ENCODE measurements at places on chromosomes 12 and 14.

- DNase-seq = no peak
Measured at GRCh38 chr12:71626098-71626497, 37.5 kb downstream of the ZFC3H1 start.

- no peak for DNase-seq
Measured at GRCh38 chr12:71504476-71504875, 64.9 kb downstream of the LGR5 start.

GRCh38 chr12:92779902-92780301, 77.1 kb downstream of the PLEKHG7 start:
- DNase-seq = no peak

GRCh38 chr12:17778242-17778641, 311.8 kb downstream of the RERGL start:
- DNase-seq = no peak

GRCh38 chr12:24591715-24592440, 357.0 kb downstream of the BCAT1 start:
- no peak for DNase-seq

- DNase-seq = no peak
Measured at GRCh38 chr14:36647417-36647823, 14.2 kb upstream of the PAX9 start.

DNA sequence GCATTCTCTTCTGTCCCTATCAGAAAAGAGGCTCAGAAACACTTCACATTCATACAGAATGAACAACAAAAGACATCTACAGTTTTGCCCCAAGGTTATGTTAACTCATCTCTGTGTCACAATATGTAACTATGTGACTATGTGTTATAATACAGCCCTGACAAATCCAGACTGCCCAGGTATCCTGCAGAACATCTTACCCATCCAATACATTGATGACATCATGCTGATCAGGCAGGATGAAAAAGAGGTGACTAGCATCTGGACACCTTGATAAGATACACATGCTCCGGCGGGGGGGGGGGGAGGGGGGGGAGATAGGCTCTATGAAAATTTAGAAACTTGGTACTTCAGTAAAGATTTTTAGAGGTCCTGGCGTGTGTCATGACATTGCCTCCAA, 8.3 kb upstream of the GNS start:
- DNase-seq = no peak

DNA sequence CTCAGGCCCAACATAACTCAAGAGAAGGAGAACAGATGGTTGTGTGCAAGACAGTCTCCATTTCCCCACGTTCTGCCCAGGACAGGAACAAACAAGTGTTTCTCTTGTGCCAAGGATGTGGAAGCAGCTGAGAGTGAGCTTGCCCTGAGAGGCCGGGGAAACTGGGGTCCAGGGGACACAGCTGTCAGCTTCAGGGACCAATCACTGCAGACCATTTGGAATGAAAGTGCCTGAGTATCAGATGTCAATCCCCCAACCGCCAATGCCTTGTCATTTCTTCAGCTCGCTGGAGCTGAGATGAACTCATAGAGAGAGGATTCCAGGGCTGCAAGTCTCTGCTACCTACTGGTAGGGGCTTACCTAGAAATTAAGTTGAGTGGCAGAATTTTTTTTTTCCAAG, 71.9 kb upstream of the METAP2 start:
- no peak for DNase-seq

DNA sequence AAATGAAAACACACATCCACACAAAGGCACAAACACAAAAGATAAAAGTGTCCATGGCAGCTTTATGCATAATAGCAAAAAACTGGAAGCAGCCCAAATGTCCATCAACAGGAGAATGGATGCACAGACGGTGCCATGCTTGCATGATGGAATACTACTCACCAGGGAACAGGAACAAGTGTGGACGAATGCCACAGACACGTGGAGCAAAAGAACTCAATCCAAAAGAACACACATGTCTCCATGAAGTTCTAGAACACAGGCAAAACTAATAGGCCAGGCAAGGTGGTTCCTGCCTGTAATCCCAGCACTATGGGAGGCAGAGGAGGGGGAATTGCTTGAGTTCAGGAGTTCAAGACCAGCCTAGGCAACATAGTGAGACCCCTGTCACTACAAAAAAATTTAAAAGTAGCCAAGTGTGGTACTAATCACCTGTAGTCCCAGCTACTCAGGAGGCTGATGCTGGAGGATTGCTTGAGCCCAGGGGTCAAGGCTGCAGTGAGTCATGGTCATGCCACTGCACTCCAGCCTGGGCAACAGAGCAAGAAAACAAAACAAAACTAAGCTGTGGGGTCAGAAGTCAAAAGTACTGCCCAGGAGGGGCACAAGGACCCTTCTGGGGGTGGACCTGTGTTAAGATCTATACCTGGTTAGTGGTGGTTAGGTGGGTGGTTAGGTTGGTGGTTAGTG, 7.3 kb upstream of the TMEM119 start:
- no peak for DNase-seq

DNA sequence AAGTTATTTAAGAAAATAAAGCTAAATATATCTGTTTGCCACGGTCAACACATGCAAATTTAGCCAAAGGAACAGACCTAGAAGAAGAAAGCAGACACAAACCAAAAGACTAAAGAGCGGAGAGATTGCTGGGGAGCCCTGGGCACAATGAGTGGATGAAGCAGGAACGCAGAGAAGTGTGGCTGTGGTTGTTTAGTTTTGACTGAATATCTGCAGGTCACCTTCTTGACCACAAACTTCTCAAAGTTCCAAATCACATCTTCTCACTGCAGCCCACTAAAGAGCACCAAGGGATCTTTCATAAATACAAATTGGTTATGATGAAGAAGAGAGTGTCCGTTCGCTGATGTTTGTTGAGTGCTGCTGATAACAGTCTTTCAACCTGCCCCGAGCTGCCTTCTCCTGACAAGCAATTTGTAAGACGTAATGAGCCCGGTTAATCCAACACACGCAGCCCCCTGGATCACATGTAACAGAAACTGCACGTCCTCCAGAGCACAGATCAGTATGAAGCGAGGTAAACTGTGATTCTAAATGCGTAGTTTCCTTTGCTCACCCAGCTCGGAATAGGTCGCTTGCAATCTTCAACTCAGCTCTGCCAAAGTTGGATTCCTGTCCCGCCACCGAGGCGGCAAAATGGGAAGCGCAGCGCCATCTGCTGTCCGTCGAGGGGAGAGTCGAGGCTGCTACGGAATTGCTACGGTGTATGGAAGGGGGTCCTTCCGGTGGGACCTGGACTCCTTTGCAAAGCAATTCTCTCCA, 120.8 kb downstream of the GXYLT1 start:
- peak; percentile 34 for DNase-seq

GRCh38 chr14:26206640-26207039, 391.2 kb downstream of the NOVA1 start:
- no peak for DNase-seq

DNA sequence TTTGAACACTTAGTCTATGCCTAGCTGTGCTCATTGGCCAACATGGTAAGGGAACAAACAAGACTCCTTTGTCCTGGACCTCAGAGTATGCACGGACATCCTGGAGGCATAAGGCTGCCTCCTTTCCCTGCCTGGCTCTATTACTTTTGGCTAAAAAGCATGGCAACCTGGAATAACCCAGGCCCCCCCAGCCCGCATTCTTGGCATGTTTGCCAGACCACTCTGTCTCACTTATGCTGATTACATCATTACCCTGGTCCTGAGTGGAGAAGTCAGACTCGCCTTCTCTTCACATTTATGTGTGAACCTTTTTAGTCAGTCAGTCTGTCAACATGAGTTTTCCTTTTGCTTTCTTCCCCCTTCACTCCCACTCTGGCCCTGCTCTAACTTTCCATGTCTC, 58.0 kb upstream of the ELK3 start:
- DNase-seq = no peak

DNA sequence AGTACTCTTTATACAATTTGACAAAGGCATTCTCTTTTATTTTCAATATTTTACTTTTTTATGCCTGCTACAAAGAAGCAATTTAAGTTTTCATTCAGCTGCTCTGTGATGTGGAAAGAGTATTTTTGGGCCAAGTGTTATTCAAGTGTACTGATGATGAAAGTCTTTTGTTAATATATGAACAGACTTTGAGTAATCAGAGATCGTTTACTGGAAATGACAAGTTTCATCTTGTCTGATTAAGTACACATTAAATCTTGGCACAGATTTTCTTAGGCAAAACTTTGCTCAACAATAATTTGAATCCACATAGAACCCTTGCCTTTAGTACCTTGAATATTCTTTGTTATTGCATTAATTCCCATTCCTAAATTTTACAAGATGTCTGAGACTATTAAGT, 13.3 kb upstream of the PZP start:
- DNase-seq = no peak

DNA sequence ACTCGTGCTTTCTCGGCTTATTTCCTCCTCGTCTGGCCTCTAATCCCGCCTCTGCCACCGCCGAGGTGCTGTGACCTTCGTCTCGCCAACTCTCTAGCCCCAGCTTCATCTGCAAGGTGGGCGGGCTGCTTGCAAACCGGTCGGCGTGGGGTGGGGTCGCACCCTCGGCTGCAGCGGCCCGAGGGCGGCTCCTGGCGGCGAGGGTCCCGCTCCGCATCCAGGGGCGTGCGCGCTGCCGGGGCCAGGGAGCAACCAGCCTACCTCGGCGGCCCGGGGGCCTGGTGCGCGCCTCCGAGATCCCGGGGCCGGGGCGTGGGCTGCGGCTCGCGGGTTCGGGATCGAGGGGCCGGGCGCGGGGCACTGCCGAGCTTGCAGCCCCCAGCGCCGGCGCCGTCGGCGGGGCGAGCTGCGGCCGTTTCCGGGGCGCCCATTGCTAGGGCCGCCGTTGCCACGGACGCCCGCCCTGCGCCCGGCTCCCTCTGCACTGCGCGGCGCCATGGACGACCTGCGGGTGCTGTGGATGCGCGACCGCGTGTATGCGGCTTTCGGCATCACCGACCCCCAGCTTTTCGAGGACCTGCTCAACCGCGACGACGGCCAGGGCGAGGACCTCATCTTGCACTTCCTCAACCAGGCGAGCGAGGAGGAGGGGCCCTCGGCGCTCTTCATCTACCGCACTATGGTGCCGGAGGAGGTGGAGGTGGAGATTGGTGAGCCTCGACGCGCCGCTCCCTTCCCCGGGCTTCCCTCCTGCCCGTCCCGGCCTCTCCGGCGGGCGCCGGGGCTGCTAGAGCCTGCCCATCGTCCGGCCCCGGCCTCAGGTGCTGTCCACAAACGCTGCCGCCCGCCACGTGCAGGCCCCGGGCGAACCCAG, at the start of gene DNAH10:
Gene DNAH10, plus strand, starts transcription at position 461 of the 874 bp plus-strand sequence. Its CDS starts 36 bp downstream, at position 497.
- peak; percentile 11 for DNase-seq

DNA sequence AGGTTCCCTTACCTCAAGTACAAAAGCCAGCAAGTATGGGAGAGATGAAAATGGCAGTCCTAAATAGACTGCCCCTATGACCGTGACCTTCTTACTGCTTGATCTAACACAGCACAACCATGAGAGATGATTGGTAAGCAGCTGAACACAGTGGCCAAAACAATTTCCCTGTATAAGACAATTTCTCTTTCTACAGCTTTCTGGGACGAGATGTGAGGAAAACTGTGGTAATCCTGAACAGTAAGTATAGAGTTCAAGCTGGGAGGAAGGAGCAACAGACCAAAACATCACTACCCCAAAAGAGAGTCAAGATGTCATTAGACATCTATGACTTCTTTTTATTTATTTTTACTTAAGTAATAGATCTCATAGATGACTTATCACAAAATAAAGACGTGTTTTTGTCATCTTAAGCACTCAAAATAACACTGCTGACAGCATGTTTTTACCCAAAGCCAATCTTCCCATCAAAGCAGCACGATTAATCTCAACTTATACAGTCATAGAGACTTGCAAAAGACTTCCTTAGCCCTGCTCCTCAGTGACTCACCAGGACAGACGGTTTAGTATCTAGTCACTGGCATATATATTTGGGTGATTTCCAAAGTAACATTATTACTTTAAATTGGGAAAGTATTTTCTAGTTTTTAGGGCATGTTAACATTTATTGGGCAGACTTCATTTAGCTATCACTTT, 3.7 kb downstream of the TMEM52B start:
- DNase-seq = no peak

DNA sequence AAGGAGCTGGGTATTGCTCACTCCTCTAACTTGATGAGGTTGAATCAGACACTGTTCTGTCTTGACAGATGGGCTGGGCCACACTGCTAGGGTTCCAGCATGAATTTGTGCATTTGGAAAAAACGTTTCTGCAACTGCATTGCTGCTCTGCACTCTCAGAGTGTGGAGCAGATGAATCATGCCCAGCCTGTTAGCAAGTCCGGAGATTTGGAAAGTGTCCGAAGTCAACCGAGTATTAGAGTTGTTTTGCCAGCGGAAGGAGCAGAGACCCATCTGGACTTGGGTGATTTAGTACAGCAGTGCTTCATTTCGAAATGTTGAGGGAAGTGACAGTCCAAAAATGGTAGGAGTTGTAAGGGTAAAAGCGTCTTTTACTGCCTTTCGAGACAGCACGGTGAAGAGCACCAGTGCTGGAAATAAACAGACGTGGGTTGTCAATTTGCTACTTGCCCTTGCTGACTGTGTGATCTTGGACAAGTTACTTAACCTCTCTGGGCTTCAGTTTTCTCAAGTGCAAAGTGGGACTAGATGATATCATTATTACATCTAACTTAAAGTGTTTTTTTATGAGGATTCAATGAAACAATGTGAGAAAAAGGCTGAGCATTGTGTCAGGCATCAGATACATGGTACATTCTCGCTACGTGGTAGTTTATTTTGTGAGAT, 139.5 kb downstream of the CHST11 start:
- no peak for DNase-seq

GRCh38 chr12:91846466-91847055, 299.1 kb downstream of the BTG1 start:
- no peak for DNase-seq

GRCh38 chr14:40576880-40577478, 1029.7 kb upstream of the LRFN5 start:
- no peak for DNase-seq

DNA sequence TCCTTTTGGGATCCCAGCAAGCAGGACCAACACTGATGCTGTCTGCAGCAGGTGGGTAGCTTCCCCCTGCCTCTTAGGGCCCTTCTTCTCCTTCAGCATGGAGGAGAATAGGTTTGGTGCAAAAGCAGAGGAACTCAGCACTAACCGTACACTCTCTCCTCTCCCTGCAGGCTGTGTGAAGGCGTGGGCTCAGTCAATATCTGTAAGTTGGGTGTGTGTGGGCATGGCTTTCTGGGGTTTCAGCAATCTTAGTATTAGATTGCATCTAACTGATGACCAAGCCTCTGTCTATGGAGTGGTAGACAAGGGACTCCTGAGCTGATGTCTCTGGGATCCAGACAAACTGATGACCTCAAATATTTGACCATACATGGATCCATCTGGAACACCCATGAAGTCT, 14.3 kb downstream of the KRT85 start:
- no peak for DNase-seq

GRCh38 chr12:14756334-14757143, 46.7 kb downstream of the WBP11 start:
- DNase-seq = no peak
